ENCODE measurements at places on chromosomes 5 and 9. TPM values are rescaled to one million over a fixed set of nuclear protein-coding genes. Genes with fewer than 3 reads are reported as not detected.

- H3K36me3 ChIP-seq = no peaks in the 10 kb centered on the region
- peaks cover 8% of the 10 kb centered on the region for H3K4me1 ChIP-seq
- H3K27ac ChIP-seq = no peak overlapping the region
- no peaks in the 10 kb centered on the region for H3K27me3 ChIP-seq
- no peak overlapping the region for H3K4me3 ChIP-seq
Observed at GRCh38 chr5:66788556-66788955, 192.4 kb downstream of the MAST4 start.

DNA sequence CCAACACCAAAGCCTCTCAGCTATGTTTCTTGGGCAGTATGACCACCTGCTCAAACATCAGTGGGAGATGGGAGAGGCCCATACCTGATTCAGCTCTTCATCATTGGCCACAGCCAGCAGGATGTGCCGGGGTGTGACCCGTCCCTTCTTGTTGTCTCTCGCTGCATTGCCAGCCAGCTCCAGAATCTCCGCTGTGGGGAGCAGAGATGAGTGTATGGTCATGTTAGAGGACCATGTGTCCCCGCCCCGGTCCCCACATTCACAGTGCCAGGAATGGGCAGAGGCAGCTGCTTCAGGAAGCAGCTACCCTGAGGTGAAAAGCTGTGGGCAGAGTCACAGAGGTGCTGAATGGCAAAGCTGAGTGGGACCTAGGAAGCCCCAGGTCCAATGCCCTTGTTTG is 29.1 kb downstream of the MACROH2A1 start:
- H3K4me3 ChIP-seq = no peak overlapping the region
- no peaks in the 10 kb centered on the region for H3K4me1 ChIP-seq
- peaks cover 1% of the 10 kb centered on the region for H3K27me3 ChIP-seq
- no peak overlapping the region for H3K27ac ChIP-seq
- no peak for DNase-seq

DNA sequence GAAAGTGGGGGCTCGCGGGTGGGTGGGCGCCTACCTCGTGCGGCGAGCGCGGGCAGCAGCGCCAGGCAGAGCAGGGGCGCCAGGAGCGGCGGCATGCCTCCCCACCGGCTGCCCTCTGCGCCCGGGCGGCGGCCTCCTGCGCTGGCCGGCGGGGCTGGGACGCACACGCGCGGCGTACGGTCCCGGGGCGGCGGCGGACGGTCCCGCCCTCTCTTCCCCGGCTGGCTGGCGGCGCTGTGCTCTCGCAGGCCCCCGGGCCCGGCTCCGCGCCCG is 220 bp downstream of the NOTCH1 start:
- DNase-seq = no peak
- no peak overlapping the region for H3K27ac ChIP-seq
- H3K36me3 ChIP-seq = no peaks in the 10 kb centered on the region
- peaks cover 5% of the 10 kb centered on the region for H3K4me1 ChIP-seq
- H3K4me3 ChIP-seq = no peak overlapping the region
- H3K27me3 ChIP-seq = peaks cover 2% of the 10 kb centered on the region

Gene ADAMTS2
- 23.5 TPM for total RNA-seq

Gene STRBP
- 111 TPM for total RNA-seq

DNA sequence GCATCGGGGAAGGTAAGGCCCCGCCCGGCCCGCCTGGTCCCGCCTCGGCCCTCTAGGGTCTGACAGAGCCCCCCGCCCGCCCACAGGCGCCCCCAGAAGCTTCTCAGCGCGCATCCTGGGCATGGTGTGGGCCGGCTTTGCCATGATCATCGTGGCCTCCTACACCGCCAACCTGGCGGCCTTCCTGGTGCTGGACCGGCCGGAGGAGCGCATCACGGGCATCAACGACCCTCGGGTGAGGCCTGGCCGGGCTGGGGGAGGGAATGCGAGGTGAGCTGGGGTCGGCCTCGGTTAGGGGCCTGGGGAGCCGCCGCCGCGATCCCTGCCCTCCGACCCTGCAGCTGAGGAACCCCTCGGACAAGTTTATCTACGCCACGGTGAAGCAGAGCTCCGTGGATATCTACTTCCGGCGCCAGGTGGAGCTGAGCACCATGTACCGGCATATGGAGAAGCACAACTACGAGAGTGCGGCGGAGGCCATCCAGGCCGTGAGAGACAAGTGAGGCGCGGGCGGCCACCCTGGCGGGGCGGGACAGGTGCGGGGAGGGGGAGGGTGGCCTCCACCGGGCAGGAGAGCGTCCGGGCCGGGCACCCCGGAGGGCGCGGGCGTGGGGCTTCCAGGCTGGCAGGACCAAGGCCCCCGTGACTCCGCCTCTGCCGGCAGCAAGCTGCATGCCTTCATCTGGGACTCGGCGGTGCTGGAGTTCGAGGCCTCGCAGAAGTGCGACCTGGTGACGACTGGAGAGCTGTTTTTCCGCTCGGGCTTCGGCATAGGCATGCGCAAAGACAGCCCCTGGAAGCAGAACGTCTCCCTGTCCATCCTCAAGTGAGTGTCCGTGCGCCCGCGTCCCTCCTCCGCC is 7.1 kb downstream of the LRRC26 start:
- H3K36me3 ChIP-seq = no peaks in the 10 kb centered on the region
- peaks cover 10% of the 10 kb centered on the region for H3K4me1 ChIP-seq
- no peak overlapping the region for H3K27ac ChIP-seq
- DNase-seq = no peak
- peaks cover 26% of the 10 kb centered on the region for H3K27me3 ChIP-seq
- peak overlapping the region; percentile 69 for H3K4me3 ChIP-seq

Gene SLC6A7
- not detected for total RNA-seq

GRCh38 chr5:2752059-2752820 is 763 bp upstream of the IRX2 start:
- peak overlapping the region; percentile 93 for H3K4me3 ChIP-seq
- peak overlapping the region; percentile 76 for H3K27ac ChIP-seq
- peaks cover 20% of the 10 kb centered on the region for H3K4me1 ChIP-seq
- DNase-seq = no peak

Data from glutamatergic neuron (in vitro differentiated cells).